ENCODE measurements at places on chromosomes 4 and X.
A peak's percentile ranks its signal among the peaks of the same experiment; 100 is the strongest.

GRCh38 chr4:138677748-138678147, 337.8 kb upstream of the NOCT start:
- DNase-seq = no peak

DNA sequence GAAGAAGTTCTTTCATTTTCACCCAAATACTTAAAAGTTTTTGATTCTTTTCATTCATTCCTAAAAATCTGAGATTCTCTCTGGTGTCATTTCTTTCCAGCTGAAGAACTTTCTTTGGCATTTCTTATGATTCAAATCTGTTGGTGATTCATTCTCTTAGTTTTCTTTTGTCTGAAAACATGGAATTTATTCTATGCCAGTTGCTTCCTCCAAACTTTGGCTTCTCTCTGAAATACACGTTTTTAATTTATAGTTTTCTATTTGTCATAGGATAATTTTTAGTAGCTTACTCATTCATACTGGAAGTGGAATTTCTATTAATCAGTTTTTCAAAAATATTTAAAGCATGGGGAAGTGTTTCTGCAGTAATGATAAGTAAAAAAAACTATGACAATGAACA, 1012.0 kb downstream of the RPA4 start:
- no peak for DNase-seq

DNA sequence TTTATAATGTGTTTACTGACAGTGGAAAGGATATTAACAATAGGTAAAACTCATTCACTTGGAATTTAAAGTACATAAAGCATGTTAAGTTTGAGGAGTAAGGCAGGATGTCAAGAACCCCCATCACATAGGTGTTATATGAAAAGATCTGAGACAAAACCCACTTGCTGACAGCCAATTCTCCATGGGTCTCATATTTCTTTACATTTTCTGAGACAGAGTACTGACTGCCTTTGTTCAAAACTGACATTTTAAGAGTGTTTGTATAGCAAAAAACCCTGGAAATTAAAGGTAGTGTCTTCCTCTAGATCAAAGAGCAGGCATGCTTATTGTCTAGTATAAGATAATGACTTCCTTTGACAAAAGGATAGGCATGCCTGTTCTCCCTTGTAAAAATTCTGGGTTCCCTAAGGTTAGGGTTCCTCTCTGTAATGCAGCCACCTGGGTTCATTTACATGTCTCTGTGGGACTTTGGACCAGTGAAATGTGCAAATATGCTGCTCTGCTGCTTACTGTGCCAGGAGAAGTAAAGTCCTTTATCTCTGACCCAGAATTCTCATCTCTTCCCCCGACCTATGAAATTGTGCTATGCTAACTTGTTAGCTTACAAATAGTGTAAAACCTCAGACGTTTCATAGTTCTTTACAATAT, 123.6 kb downstream of the PCDH18 start:
- DNase-seq = no peak

DNA sequence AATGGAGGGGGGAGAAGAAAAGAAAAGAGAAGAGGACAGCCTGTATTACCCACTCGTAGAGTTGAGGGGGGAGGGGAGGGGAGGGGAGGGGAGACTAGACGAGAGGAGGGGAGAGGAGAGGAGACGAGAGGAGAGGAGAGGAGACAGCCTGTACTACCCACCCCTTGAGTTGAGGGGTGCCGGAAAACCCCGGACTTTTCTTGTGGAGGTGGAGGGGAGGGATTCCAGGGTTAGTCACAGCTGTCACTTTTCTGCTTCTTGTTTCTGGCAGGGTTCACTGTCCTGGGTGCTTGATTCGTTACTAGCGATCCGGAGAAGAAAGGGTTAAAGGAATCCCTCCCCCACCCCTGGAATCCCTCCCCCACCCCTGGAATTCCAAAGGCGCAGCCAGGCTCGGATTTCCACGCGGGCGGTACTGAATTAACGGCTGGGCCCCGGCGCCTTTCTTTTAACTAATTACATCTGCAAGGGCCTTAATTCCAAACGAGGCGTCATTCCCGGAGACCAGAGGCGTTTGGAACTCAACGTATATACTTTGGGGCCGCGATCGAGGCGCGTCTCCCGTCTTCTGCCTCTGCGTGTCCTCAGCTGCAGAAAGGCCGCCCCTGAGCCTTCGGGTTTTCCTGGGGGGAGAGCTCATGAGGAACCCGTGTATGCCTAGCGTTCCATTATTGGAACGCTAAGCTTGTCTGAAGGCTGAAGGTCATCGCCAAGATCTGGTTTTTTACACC, 20.1 kb upstream of the CSF2RA start:
- DNase-seq = peak; percentile 88

- DNase-seq = no peak
Observed at GRCh38 chr4:108556588-108557200, 63.7 kb upstream of the RPL34 start.

DNA sequence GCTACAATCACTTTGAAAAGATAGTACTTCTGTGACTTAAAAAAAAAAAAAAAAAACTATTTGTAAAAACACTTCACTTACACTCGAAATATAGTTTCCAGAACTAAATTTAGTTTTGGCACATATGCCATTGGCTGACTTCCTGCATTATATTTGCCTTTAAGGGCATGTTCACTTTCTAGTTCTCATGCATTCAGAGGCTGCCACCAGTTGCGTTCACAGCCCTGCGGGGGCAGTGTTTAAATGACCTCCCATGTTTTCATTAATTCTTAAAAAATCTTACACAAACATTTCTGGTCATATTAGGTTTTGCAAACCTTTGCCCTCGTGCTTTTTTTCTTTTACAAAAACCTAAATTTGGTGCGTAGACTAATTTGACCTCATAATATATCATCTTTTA, 12.4 kb upstream of the ARHGAP6 start:
- DNase-seq = no peak

GRCh38 chr4:179399054-179399782, 1957.0 kb upstream of the AGA start:
- DNase-seq = no peak

- DNase-seq = peak; percentile 24
Observed at GRCh38 chrX:143437439-143437838, 79.8 kb downstream of the SPANXN3 start.

DNA sequence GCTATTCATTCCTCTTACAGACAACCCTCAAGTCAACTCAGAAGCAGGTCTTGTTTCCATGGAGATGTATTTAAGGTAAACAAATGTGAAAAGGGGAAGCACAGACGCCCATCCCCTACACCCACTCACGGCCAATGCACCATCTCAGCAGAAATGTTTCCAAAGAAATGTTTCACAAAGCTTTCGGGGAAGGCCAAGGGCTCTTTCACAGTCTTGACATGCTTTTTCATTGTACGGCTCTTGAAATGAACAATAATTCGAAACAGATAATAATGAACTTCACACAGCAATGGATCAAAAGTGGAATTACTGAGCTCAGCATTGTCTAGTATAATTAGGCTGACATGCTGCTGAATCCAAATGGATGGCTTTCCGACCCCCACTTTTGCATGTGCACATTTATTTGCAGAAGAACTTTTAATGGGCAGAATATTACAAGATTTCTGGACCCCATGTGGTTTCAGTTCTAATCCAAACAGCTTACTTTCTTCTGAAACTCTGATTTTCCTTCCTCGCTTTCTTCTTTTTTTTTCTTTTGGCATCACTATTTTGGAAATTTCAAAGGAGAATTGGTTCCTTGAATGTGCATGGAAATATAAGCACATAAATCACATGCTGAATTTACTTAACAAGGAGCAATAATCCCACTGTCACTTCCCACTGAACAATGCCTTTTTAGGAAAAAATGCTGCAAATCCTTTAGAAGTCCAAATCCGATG, 160.9 kb downstream of the SMIM20 start:
- peak; percentile 89 for DNase-seq

GRCh38 chr4:2795893-2796848, 3.3 kb downstream of the SH3BP2 start:
- no peak for DNase-seq

GRCh38 chr4:83212041-83212851, 72.4 kb downstream of the COQ2 start:
- DNase-seq = no peak
